ENCODE measurements at places on chromosomes 5 and 9.
A peak's percentile ranks its signal among the peaks of the same experiment; 100 is the strongest.

DNA sequence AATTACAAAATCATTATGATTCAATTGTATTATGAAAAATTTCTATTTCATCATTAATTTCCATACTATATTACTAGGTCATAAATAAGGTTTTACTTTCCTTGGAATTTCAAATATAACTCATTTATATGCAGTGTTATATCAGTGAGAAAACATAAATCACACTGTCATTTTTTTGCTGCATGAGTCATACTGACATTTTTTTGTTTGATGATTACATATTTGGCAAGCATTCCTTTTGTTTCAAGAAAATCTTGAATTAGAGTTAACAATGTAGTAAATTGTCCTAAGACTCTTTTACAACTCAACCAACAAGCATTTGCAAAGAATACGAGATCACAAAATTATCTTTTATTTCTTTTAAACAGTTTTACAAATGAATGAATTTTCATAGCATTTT lies 298.4 kb upstream of the SEMA6A start:
- DNase-seq = no peak

- peak; percentile 88 for DNase-seq
Observed at GRCh38 chr9:35605351-35606137, 482 bp downstream of the TESK1 start.

GRCh38 chr5:171525085-171525484 lies 105.6 kb downstream of the FGF18 start:
- DNase-seq = no peak

DNA sequence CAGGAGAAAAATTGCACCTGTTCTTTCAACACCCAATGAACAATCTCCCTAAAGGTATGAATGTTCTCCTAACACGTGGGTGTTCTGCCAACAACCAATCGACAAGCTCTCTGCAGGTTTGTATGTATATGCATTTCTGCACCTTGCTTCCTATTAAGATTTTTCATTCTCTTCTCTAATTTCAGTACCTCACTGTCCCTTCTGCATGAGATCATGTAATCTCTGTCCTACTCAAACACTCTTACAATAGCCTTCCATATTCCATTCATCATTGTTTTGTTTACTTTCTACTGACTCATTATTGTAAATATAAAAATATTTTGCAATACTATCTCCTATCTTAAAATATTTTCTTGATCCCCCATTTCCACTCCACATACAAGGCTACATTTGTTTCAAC lies 382.0 kb downstream of the CDH12 start:
- no peak for DNase-seq

- no peak for DNase-seq
Observed at GRCh38 chr5:119389288-119390030, 33.6 kb downstream of the TNFAIP8 start.

DNA sequence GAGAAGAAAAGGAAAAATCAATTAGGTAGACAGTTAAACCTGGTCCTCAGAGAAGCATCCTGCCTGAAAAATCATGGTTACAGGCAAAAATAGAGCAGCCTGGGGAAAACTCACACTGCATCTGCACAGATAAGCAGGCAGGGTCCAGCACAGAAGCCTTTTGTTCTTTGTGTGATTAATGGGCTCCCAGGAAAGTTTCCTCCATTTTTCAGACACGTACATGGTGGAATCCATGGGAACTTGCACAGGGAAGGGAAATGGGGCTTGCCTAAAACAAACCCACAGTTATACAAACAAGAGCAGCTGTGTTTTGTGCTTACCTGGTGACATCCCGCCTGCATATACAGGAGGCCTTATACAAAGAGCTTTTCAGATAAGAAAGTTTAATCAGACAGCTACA lies 243.9 kb upstream of the ATP10B start:
- DNase-seq = no peak

- no peak for DNase-seq
Observed at GRCh38 chr5:154313360-154314017, 123.0 kb downstream of the GALNT10 start.

DNA sequence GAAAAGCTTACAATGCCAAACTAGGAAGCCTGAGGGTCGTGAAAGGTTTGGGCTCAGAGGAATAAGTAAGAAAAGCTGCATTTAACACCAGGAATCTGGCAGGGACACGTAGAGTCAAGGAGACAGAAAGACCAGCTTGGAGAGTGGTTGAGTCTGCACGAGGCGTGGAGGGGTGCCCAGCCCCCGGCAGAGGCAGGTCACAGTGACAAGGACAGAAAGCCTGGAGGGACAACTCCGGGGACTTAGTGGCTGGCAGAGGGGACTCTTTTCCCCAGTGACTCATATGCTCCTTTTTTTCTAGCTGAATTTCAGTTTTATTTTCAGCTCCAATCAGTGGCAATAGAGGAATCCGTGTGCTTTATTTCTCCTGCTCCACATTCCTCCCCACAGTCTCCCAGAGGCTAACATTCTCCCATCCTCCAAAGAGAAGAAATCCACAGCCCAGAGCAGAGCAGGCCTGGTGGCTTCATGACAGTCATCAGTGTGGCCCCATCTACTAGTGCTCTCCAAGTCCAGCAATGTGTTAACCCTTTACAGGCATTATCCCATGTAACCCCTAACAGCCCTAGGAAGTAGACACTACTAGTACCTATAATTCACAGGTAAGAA lies 80.7 kb downstream of the KCNIP1 start:
- no peak for DNase-seq

GRCh38 chr5:107668154-107669095 lies 2.3 kb downstream of the EFNA5 start:
- DNase-seq = peak; percentile 43

- peak; percentile 95 for DNase-seq
Observed at GRCh38 chr9:35689542-35690293, at the start of gene TPM2. Gene TPM2 (minus strand): TSS chr9:35689925. CDS start chr9:35689817, 108 bp downstream.

DNA sequence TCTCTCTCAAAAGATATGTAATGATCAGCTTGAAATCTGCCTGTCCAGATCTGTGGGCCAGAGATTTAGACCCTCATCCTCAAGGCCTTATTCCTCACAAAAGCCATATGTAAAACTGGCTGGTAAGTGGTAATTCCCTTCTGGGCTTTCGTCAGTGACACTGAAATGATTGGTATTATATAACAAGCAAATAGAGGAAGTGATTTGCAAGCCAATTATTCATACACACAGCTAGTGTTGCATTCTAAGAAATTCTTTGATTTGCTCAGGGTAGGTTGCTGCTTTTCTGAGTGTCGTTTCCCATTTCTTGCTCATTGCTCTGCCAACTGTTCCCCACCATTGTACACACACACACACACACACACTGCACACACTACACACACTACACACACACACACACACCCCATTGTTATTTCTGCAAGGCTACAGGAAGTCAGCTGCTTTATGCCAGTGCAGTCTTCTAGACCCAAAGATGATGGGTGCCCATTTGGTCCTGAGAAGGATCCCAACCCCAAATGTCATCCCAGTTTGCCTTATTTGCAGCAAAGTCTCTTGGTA lies 76.8 kb downstream of the PRLR start:
- no peak for DNase-seq

DNA sequence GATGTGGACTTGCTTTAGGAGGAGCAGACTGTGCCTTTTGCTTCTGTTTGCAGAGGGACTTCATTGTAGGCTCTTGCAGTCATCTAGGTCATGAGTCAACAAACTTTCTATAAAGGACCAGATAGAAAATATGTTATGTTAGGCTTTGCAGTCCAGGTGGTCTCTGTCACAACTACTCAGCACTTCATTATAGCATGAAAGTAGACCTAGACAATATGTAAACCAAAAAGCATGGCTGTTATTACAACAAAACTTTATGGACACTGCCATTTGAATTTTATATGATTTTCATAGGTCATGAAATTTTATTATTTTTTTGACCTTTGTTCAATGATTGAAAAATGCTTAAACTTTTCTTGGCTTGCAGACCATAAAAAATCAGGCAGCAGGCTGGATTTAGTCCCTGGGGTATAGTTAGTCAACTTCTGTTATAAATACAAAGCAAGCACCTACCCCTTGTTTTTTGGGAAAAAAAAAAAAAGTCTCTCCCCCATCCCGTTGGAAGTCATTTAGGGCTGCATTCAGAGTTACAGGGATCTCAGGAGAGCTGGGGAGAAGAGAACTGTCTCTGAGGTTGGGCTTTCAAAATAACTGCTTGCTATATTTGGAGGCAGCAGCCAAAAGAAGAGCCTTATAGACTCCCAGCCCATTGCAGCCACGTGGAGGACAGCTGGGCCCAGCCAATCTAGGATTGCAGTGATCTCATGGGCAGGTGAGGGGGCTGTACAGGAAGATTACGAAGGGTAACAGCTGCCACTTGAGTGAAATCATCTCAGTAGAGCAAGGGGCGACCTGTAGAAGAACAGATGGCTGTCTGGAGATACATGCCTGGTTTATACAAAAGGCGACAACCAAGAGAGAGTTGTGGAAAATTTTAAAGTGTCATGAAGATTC lies 136.6 kb upstream of the TNC start:
- no peak for DNase-seq

DNA sequence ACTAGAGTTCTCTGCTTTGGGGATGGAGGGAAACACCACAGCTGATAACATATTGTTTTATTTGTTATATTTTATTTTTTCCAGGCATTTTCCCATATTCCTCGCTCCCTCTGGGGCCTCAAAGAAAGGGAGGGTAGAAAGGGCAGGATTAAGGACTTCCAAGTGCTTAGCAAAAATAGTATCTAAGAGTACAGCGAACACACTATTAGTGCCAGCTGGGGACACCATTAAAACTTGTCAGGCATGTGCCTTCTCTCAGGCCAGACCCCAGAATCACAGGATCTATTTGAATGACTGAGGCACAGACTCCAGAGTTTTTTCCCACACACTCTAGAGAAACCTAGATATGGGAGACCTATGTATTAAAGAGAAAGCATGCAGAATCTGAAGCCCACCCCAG lies 451.0 kb upstream of the TRPC7 start:
- no peak for DNase-seq

- DNase-seq = no peak
Observed at GRCh38 chr5:40799258-40799657, 1.1 kb upstream of the PRKAA1 start.

DNA sequence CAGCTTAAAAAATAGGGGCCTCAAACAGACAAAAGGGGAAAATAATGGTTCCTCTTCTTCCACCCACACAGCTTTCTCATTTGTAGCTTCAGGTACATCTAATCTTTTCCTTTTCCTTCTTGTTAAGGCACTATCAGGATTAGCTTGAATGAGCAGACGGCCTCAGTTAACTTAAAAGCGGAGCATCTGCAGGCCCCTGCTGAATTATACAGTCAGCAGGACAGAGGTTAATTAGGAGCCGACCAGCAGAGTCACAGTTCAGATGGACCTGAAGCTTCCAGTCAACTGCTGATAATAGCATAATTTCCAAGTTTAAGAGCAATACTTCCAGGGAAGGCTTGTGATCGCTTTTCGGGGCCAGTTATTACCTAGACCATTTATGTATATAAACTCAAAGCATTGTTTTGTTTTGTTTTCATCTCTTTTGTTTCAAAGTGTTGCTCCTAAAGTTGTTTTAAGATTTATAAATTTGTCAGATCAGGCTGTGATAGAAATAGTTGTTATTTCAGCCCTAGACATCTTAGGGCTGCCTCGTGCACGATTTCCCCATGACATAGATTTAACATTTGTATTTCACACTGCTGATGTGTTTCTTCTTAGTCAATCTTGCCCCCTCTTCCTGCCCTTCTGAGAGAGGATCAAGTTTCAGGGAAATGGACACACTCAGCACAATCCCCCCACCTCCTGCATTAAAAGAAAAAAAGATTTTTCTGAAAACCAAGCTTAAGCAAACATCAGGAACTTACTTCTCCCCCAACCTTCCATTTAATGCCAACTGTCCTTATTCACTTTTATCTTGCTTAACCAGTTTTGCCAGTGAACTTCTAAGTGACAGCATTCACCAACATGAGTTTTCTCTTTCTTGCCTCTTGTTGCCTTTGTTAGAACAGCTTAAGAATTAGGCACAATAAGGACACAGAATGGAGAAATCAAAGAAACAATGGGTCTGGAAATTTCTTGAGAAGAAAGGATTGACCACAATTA lies 449.8 kb downstream of the ARHGEF28 start:
- no peak for DNase-seq

- no peak for DNase-seq
Observed at GRCh38 chr9:6415266-6415665, 2.3 kb downstream of the UHRF2 start.

GRCh38 chr9:83208065-83208850 lies 145.3 kb upstream of the RASEF start:
- DNase-seq = no peak

DNA sequence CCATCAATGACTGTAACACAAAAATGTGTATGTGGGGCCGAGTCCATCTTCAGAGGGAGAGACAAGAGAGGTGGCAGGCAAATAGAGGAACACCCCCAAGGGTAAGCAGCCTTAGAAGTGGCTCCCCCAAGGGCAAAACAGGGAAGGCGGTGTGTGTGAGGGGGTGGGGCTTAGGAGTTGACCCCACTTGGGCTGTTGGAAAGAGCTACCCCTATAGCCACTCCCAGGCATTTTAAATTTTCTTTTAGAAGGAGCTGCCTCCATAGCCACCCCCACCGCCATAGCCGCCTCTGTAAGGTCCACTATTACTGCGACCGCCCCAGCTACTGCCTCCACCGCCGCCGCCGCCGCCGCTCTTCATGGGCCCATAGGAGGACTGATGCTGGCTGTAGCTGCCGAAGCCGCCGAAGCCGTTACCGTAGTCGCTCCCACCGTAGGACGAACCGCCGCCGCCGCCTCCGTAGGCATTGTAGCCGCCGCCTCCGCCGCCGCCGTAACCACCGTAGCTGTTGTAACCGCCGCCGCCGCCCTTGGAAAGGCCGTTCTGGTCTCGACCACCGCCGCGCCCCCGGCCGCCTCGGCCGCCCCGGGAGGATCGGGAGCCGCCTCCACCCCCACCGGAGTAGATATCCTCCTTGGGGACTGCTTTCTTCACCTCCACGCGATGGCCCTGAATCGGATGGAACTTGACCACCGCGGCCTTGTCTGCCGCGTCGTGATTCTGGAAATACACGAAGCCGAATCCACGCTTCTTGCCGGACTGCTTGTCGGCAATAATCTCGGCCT lies 1.1 kb downstream of the HNRNPA0 start:
- DNase-seq = peak; percentile 53

DNA sequence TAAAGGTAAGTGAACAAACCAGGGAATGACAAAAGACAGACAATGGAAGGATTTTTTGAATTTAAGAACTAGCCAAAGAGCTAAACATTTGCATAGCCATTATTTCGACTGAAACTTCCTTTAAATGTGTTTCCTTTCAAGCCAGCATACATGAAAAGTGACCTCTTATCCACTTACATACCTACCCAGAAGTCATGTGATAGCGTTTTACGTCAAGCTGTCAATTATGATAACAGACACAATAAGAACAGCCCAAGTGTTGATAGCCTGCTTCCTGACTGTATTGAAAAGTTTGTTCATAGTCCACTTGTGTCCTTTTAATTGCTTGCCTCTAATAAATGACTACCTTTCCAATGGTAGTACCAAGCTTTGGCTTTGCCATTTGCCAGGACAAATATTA lies 206.0 kb downstream of the NFIB start:
- no peak for DNase-seq

DNA sequence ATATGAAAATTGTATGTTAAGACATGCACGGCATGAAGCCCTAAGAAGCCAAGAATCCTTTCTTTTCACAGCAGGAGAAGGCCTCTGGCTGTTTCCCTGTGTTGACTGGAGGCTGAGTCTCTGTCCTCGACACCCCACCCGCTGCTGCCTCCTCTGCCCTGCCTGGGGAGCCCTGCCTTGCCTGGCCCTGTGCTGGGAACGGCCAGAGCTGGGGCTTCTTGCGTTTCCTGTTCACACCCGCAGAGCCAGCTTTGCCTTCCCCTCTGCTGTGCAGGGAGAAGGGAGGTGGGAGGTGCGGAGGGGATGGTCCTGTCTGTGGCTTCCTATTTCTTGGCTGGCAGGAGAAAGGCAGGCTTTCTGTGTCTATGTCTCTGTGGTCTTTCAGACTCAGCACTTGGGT lies 6.9 kb upstream of the GMCL2 start:
- peak; percentile 54 for DNase-seq

GRCh38 chr9:94779693-94780290 lies 53.3 kb downstream of the AOPEP start:
- no peak for DNase-seq

All from H7 (cell line).